ENCODE measurements at places on chromosomes 6 and 20.
A peak's percentile ranks its signal among the peaks of the same experiment; 100 is the strongest.

DNA sequence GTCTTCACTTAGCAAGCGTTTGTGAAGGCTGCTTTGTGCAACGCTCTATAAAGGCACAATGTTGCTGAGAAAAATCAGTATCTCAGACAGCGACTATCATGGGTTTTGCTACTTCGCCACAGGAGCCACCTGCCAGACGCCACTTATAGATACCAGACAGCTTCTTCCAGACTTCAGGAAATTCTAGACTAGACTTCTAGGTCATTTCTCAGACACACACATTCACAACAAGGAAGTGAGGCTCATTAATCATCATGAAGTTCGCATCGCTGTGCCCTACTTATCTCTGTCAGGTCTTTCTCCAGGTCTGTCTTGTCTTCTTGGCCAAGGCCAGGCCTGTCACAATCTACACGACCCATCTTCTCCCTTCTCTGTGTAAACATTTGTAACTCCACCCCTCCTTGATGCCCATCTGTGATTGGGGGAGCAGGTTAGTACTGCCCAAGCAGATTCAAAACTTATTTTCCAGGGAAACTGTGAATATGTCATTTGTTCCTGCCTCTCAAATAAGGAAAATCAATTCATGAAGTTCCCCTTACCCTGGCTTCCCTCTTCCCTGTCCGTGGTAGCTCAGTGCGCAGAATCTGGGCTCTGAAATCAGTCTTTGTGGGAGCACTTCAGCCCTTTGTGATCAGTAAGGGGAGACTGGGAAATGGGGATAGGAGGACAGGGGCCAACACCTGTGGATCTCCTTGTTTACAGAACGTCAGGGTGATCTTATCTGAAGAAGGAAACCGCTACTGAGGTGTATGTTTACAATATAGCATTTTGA lies 115.5 kb downstream of the TNFAIP3 start:
- DNase-seq = no peak

DNA sequence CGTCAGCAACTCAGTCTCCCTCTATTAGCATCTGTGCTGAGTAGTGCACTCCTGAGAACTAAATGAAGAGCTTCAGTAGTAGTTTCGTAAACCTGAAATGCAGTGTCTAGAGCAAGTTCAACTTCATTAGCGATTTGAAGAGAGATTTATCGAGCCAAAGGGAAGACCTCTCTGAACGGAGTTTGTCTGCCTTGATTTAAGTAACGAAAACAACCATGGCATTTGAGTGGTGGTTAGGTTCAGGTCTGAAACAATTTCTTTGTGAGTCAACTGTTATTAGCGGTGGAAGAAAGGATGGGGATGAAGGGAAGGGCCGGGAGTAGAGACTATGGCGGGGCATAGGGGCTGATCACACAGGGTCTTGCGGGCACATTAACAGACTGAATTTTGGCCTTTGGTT lies 150.5 kb downstream of the BCAS1 start:
- no peak for DNase-seq

DNA sequence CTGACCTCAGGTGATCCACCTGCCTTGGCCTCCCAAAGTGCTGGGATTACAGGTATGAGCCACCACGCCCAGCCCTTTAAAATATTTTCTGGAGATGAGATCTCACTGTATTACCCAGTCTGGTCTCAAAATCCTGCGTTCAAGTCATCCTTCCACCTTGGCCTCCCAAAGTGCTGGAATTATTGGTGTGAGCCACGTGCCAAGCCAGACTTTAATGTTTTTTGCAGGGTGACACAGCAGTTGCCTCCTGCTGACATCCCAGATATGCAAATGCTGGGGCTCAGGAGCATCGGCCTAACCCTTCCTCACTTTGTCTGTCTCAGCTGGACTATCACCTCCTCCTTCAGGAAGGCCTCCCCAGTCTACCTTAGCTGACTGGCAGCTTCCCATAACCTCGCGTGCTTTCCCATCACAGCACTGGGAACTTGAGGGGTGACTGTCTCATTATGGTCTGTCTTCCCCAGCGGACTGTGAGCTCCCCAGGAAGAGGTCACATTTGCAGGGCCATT lies 14.3 kb upstream of the ID1 start:
- no peak for DNase-seq

- peak; percentile 31 for DNase-seq
Observed at GRCh38 chr20:43667341-43668132, 623 bp downstream of the MYBL2 start.

DNA sequence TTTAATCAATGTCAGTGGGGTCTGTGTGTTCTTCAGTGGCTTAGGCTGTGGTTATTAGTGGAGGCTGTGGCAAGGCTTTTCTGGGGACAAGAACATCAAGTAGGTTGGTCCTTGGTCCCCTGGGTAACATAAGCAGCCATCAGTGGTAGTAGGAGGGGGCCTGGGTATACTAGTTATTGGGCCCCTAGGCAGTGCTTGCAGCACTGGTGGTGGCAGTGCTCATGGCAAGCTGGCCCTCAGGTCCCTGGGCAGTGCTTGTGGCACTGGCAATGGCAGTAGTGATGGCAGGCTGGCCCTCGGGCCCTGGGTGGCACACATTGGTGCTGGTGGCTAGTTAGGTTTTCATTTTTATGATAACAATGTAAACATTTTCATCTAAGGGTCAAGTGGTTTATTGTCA lies 32.5 kb upstream of the MAS1 start:
- no peak for DNase-seq

- no peak for DNase-seq
Observed at GRCh38 chr6:37643851-37644672, 53.6 kb downstream of the MDGA1 start.

- no peak for DNase-seq
Observed at GRCh38 chr6:64325093-64325492, 689.5 kb downstream of the PHF3 start.

DNA sequence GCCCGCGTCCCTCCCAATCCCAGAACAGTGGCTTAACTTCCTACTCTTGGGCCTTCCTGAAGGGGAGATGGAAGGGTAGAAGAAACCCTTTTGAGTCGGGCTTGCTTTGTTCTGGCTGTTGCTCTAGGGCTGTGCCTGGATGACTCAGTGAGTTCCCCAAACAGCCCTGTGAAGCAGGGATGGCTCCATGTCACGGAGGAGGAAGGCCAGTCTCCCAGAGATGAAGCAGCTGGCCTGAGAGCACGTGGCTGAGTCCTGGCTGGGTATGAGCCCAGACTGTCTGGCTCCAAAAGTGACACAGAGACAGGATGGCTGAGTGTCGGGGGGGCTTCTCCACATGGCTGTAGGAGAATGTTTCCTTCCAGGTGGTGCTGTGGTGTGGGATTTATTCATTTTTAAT lies 4.6 kb downstream of the SYTL3 start:
- no peak for DNase-seq

DNA sequence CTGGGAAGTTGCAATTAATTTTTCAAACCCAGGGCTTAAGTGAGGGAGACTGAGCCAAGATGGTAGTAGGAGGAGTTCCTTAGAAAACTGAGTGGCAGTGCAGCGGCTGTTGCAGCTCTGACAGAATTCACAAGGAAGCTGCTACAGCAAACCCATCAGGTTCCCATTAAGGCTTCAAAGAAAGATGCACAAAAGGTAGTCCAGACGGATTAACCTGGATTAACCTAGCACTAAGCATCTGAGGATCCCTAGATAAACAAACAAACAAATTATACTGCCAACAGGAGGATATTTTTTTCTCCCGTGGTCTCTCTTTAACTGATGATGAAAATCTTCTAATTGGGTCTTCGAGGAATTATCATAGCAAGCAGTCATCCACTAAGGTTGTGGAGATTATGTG lies 5.2 kb downstream of the TENT5A start:
- DNase-seq = no peak

DNA sequence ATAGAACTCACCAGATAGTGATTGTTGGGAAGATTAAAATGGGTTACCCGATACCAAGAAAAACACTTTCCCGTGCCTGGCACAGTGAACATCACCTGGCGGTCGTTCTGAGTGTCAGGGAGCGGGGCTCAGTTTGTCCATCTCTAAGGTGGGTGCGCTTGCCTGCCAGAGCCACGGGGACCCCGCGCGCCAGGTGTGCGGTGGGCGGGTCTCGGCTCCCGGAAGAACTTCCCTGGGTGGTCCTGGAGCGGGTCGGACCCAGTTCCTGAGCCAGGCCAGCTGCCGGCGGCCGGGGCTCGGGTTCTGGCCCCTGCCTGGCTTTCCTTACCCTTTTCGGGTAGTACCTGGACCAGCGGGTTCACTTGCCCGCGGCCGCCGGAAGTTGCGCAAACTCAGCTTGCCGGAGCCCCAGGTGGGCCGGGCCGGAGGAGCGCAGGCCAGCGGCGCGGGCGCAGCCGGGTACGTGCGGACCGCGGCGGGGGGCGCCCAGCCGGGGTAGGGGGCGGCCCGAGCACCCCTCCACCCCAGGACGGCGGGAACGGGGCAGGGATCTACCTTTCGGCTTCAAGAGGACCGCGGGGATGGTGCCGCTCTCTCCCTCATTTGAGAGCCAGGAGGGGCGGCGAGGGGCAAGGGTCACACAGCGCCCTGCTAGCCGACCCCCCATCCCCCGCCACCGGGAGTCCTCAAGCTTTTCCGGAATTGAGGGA lies 7.5 kb downstream of the FAM110A start:
- no peak for DNase-seq

GRCh38 chr6:38337819-38338465 lies 301.8 kb downstream of the BTBD9 start:
- no peak for DNase-seq

GRCh38 chr20:23136893-23137745 lies 51.0 kb upstream of the CD93 start:
- DNase-seq = no peak

- DNase-seq = no peak
Observed at GRCh38 chr6:11633741-11634509, 96.4 kb downstream of the TMEM170B start.

DNA sequence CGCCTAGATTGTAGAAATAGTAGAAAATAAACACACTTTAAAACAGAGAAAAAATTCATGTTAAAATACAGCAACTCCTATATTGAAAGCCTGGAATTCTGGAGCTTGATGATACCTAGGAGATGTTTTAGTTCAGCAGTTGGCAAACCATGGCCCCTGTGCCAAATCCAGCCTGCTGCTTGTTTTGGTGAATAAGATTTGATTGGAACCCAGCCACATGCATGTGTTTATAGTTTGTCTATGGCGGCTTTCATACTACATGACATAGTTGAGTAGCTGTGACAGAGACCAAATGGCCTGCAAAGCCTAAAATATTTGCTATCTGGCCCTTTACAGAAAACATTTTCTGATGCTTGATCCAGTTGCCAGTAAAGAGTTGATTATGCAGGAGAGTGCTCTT lies 57.2 kb downstream of the PAX1 start:
- no peak for DNase-seq

DNA sequence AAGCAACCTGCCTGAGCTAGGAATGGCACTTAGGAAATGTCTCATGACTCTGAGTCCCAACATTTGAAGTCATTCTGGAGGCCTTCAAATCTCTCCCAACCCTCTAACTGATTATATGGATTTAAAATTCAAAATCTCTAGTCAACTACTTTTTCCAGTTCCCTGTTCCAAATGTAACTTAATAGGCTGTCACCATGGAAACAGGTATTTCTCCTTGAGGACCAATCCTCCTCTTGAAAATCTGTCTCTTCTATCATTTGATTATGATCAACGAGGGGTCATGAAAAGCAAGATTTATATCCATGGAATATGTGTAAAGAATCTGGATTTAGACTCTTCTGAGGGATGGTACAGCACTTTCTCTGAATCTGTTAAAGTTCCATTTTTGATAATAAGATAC lies 127.3 kb upstream of the DTNBP1 start:
- DNase-seq = no peak

DNA sequence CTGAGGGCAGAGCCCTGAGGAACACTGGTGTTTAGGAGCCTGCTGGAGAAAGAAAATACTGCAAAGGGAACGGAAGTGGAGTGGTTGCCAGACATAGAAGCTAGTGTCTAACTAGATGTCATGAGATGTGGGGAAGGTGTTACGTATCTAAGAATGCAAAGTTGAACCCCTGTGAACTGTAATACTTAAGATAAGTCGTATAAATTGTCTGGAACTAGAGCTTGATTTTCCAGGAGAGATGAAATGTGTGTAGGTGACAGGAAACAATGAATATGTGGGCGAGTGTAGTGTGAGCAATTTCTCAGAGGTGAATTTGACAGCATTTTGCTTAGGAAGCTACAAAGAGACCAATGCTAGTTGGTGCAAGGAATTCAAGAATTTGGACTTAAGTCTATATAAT lies 27.9 kb downstream of the ESR1 start:
- DNase-seq = no peak

DNA sequence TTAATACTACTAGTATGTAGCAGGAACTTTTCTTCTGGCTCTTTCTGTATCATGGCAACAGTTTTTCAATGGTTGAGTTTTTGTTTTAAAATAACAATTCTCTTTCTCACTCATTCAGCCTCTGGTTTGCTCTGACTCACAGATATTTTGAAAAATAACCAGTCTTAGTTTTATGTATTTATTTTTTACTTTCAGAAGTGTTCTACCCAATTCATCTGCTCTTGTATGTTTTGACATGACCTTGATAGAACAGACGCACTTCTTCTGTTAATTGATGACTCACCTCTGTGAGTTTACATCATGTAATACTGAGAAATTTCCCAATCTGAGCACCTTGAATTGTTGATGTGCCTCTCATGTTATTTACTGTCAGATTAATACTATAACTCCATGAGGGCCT lies 178.9 kb downstream of the SASH1 start:
- DNase-seq = no peak

GRCh38 chr6:155174576-155175211 lies 89.1 kb upstream of the CLDN20 start:
- peak; percentile 73 for DNase-seq

DNA sequence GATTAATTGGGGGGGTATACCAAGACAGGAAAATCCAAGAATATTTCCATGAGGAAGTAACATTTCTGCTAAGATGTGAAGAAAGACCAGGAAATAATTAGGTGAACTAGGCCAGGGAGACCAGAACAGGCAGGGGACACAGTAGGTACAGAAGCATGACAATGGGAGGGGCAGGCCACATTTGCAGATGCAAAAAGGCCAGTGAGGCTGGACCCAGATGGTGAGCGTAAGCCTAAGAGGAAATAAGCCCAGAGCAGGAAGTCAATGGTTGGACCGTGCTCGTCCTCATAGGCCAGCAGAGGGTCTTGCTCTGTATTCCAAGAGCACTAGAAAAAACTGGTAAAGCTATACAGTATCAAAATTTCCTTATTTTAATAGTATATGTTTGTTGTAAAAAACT lies 9.4 kb downstream of the CEP162 start:
- no peak for DNase-seq
